ENCODE measurements at places on chromosomes 13 and 19.

DNA sequence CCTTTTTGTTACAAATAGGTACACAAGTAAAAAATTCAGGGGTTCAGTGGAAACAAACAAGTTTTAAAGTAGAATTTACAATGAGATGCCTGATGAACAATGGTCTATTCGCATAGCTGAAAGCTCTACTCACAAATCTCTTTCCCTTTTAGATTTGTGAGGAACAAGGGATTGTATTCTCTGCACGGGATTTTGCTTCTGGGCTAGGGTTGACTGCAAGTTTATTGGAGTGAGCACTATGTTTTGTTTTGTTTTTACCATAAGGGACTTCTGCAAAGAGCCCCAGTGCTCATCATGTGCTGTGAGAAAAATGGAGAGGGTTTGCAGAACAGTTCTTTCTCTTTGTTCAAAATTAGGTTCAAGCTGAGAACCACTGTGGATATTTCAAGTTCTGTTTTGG, 160.5 kb downstream of the DLEU7 start:
- DNase-seq = no peak

GRCh38 chr13:86946734-86947133, 724.4 kb upstream of the SLITRK5 start:
- no peak for DNase-seq

DNA sequence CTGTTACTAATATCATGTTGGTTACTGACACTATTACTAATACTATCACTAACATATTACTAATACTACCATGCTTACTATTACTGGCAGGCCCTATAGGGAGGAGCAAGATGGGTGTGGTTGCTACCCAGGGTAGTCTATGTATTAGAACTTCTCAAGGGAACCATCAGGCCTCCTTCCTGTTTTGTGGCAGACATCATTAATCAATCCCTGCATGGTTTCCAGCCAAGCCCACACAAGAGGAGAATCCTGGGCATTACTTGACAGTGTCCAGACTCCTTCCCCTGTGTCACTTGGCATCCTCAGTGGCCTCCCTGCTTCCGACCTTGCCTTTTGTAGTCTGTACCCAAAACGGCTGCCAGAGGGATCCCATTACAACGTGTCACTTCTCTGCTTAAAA, 8.9 kb downstream of the HAS1 start:
- DNase-seq = no peak

- no peak for DNase-seq
These were observed 1.6 kb downstream of the RPL13A start for GRCh38 chr19:49488863-49489537.

DNA sequence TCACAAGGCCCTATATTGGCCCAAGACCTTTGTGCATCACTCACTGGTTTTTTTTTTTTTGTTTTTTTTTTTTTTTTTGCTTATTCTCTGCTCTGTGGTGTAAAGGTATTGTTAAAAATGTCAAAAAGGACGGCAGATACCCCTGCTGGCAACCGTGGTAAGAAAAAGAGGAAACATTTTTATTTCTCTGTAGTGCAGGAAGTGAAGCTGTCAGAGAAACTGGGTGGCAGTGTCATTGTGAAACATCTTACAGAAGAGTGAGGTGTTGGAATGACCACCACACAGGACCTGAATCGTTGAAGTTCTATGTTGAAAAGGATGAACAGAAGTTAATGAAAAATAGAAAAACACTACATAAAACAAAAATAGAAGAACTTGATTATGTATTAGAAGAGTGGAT, 346.4 kb downstream of the FGF9 start:
- no peak for DNase-seq

DNA sequence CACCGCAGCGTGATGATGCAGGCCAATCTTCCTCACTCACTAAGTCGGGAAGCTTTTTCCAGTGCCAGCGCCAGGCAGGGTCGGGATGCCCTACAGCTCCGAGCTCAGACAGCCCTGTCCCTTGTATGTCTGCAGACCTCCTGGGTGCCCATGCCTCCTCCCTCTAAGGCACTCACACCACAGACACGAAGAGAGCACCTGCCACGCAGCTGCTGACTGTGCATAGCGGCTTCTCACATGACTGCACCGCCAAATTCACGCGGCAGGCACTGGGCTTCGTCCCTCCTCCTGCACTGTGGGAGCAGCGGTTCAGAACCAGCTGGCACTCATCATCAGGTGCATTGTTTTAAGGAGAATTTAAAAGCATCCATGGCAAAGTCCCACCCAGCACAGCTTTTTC, 88.1 kb downstream of the SLC7A1 start:
- DNase-seq = no peak

GRCh38 chr19:49546825-49547565, 19.2 kb downstream of the RCN3 start:
- DNase-seq = peak; percentile 50

DNA sequence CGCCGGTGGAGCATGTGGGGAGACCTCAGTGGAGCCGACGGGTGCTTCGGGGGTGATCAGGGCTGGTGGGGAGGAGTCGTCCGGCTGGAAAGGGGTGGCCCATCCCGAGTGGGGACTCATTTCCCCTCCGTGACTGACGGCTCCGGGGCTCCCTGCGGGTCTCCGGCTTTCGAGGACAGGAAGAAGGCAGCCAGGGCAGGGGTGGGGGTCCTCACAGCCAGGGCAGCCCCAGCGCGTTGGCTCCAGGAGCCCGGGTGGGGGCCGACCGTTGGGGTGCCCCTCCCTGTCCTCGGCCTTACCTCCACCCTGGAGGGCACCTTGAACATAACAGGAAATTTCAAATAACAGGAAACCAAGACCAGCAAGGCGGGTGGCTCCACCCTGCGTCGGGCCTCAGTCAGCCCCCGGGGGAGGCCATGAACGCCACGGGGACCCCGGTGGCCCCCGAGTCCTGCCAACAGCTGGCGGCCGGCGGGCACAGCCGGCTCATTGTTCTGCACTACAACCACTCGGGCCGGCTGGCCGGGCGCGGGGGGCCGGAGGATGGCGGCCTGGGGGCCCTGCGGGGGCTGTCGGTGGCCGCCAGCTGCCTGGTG, at the start of gene S1PR4:
Gene S1PR4, plus strand, starts transcription at position 393 of the 596 bp plus-strand sequence. Its CDS starts 24 bp downstream, at position 417.
- peak; percentile 50 for DNase-seq

- no peak for DNase-seq
These were observed 579.4 kb upstream of the MIR17HG start for GRCh38 chr13:90768116-90768515.

DNA sequence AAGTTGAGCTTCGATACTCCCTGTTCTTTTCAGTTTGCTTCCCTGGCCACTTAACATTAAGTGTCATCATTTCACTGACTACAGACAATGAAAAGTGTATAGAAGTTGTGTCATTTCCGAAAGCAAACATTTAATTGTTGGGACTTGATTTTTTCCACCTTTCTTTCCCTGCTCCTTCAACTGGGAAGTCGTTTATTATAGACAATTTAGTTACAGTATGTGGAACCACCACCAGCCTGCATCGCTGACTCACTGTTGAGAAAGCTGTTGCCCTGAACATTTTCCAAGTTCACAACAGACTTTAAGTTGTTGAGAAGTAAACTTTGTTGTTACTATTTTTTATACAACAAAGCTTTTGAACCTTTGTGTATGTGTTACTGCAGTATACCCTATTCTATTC, 788.4 kb upstream of the PRR20A start:
- no peak for DNase-seq

GRCh38 chr13:49140910-49141611, 79.1 kb upstream of the MLNR start:
- DNase-seq = no peak

GRCh38 chr19:53004242-53004641, 9.5 kb upstream of the ERVV-1 start:
- no peak for DNase-seq

DNA sequence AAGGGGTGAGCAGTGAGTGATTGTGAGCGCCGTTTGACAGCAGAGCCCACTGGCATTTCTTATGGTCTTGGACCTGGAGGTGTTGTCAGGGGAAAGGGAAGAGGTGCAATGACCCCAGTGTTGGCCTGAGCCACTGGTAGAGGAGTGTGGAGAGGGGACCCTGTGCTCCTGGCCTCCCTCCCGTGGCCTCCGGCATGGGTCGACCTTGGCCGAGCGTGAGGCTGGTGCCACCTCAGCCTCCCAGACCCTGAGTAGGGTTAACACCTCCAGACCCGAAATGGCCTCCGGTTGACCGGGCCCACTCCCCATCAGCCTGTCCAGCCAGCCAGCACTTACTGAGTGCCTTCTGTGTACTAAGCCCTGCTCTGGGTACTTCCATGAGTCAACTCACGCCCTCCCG, 6.5 kb downstream of the TRAPPC5 start:
- DNase-seq = no peak
